ENCODE measurements at places on chromosomes 5 and 9.

DNA sequence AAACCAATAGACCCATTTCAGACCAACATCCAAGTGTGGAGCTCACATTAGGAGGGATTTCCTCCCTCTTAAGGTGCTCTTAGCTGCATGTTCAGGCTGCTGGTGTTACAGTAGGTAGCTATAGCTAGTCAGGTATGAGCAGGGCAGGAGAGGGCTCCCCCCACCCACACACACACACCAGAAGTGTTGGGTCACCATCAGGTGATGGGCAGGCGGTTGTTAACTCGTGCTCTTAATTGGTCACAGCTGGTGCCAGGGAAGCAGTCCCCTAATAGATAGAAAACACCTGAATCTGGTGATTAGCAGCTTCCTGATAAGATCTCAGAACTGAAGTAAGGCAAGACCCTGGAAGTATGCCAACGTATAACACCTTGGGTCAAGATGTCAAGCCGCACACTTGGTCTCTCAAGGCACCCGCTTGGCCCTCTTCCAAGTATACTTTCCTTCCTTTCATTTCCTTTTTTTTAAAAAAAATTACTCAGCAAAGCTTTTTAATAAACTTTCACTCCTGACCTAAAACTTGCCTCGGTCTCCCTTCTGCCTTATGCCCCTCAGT, 532.4 kb downstream of the DNAH5 start:
- no peak for DNase-seq

GRCh38 chr5:99724732-99725290, 796.0 kb upstream of the CHD1 start:
- DNase-seq, result no peak

- DNase-seq, result no peak
These were observed 112.4 kb downstream of the MEF2C start for GRCh38 chr5:88770276-88771257.

DNA sequence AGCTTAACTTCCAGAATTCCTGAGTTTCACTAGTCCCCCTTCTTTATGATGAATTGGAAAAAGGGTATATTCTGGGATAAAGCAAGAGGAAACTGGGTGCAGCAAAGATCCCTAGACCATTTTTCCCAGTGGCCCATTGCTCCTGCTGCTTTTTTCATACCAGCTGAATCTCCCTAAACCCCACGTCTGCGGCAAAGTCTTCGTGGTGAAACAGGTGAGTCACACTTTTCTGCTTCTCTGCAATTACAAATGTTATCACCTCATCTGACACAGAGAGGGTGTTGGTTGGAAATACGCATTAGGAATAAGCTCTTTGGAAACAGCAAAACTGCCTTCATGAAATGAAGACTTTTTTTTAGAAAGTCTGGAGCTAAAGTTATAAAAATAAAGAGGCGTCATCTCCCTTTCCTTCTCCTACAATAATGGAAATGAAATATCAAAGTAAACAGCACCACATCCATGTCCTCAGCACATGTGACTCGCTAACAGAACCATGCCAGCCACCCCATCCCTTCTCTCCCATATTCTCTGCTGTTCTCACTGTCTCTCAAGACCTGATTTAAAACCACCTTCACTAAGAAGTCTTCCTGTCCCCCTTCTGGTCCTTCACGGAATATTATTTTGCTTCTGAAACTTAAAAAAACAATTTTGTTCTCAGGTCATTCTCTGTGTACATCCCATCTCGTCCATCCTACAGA, 39.5 kb upstream of the GLRX start:
- peak; percentile 58 for DNase-seq

DNA sequence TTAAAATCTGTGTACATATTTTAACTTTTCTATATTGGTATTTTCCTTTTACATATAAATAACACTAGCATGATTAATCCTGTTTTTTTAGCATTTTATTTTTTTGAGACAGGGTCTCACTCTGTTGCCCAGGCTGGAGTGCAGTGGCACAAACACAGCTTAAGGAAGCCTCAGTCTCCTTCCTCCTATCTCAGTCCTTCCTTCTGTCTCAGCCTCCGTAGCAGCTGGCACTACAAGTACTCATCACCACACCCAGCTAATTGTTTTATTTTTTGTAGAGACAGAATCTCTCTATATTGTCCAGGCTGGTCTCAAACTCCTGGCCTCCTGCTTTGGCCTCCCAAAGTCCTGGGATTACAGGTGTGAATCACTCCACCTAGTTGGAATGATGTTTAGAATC, 1.5 kb upstream of the C5orf24 start:
- DNase-seq, result no peak

GRCh38 chr5:9617221-9617620, 12.9 kb downstream of the TAS2R1 start:
- DNase-seq, result no peak

DNA sequence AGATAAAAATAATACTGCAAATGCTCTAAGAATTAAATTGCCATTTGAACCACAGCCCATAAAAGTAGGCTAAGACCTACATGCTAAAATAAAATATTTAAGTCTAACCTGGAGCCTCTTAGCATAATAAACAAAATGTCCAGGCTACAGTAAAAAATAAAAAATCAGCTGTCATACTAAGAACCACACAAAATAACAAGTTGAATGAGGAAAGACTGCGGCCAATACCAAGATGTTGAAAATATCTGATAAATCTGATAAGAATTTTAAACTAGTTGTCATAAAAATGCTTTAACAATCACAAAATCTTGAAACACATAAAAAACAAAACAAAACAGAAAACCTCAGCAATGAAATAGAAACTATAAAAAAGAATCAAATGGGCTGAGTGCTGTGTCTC, 336.9 kb upstream of the MSX2 start:
- DNase-seq, result no peak

DNA sequence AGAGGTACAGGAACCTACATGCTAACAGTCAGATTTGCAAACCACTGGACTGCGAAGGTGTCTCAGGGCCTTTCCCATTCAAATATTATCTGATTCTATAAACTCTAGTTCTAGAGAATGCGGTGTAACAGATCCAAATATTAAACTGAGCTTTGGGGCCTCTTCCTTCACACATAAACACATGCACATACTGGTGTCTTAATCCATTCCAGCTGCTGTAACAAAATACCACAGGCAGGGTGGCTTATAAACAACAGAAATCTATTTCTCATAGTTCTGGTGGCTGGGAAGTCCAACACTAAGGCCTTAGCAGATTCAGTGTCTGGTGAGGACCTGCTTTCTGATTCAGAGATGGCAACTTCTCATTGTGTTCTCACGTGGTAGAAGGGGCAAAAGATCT, 30.2 kb downstream of the RETREG1 start:
- no peak for DNase-seq

DNA sequence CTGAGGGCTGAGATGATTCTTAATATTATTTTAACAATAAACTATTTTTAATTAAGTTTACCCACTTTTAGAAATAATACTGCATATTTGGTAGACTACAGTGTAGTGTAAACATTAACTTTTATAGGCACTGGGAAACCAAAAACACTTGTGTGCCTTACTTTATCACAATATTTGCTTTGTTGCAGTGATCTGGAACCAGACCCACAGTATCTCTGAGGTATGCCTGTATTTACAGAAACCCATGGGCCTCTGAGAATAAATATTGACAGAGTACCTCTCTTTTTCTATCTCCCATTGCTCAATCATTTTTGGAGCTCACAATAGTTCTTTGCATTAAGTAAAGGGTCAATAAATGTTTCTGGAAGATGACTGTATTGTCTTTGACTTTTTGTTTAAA, 73.3 kb downstream of the SLCO4C1 start:
- no peak for DNase-seq

DNA sequence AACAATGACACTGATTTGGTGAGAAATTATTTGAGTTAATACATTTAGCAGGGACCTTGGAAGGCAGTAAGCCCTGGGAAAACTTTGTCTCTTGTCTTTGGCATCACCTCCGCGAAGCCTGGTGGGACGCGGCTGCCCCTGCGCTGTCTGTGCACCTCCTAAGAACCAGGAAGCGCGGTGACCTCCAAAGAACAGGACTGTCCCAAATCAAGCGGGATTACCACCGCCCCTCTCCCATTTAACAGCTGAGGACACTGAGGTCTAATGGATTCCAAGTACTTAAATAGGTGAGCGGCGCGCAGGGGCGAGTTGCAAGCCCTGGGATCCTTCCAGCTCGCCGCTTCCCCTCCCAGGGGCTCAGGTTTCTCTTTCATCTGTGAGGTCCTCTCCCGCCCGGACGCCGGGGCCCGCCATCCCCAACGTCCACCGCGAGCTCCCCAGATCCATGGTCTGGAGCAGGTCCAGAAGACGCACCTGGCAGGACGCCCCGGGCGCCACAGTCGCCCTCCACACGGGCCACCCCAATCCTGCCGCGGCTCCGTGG, 432 bp downstream of the STARD4 start:
- no peak for DNase-seq

- no peak for DNase-seq
These were observed 462.9 kb downstream of the DMRT2 start for GRCh38 chr9:1513105-1513504.

GRCh38 chr5:110038297-110038997, 348.7 kb downstream of the MAN2A1 start:
- no peak for DNase-seq

DNA sequence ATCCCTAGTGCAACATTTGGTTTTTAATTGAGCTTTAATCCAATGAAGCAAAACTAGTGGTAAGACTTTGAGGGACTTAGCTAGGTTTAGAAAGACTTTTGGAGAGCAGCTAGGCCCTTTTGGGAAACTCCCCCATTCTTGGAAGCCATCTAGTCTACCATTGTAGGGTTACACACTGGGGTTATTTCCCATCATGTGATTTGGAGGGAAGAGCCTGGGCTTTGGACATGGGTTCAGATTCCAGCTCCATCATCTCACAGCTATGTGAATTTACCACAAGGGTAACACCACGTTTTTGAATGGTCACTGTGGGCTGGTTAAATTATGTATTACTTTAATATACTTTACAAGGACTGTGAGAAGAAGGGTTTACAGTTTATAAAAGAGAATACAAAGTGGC, 18.3 kb upstream of the TNFSF15 start:
- no peak for DNase-seq

DNA sequence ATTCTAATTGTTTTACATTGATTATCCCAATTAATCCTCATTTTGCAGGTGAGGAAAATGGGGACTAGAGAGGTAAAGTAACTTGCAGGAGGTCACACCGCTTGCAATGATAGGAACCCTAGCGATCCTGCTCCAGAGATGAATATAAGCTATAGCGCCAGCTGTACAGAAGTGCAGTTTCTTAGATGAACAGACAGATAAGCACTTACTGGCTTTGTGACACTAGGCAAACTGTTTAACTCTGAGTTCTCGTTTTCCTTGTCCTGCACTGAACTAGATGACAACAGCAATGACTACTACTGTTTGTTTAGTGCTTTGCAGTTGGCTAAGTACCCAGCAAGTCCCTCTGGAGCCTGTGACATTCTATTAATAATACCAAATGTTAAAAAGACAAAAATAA, 11.1 kb downstream of the LHX6 start:
- no peak for DNase-seq

DNA sequence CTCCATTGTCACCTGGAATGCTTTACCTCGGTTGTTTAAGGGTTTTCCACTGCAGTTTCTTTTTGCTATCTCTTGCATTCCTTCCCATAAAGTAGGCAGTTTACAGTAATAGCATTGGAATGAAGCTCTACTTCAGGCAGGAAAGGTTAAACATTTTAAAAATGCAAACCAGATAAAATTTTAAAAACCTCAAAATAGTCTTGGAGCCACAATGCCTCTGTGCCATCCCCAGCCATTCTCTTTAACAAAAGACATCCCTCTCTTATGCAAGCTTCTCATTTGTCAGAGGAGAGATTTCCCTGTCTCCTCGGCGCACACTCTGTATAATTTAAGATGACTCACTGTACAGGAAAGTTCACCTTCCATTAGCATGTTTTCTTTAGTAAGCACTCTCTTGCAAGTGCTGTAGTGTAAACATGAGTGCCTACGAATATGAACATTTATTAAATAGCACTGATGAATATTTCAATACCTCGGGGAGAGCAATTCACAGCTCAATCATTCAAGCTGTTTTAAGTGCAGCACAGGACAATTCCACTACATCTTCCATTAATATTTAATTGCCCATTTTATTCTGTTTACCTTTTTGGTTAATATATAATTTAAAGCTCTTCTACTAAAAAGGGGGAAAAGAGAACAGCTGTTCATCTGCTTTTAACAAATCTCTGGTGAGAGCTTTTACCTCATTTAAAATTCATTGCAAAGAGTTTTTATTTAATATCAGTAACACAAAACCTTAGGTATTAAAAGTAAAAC, 343.6 kb downstream of the SPATA31D1 start:
- peak; percentile 89 for DNase-seq

Measured in RCC 7860 (cell line).